Omental fat pad (tissue), 4 donors: ENCODE measurements at places on chromosomes 4 and X.

DNA sequence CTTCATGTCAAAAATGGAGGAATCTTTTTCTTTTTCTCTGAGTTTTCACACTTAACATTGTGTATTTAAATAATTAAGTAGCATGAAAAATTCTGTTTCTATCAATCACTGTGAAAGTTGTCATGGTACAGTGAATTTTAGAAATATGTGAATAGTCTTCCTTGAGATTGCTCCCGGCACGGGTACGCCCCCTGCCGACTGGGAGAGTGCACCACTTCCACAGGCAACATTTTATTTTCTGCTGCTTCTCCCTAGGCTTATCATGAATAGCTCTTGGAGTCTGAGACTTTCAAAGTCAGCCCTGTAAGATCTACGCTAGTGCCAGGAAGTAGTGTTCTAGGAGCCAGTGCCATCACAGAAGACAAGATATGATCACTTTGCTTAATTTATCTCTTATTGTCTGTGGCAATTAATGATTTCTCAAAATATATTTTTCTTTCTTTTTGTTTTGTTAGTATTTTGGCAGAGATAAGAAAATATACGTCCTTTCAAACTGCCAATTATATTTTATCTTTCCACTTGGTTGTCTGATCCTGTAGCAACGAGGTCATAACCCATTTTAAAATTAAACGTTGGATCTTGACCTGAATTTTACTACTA lies 763.8 kb upstream of the AADAT start:
- no peak for DNase-seq

DNA sequence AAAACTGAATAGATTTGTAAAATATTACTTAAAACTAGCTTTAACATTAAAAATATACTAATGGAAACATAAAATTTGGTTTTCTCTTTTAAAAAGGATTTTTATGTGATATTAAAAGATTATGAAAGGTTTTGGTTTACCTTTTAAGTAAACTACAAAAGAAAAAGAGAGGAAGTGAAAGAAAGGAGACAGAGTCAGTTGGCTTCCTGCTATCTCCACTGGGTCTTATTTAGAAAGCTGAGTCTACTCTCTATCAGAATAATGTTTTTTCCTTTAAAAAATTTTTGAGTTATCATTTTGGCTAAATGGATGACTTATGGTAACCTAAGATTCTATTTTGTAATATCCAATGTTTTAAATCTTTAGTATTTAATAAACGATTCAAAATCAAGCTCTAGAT lies 21.6 kb upstream of the ATP8A1 start:
- no peak for DNase-seq

DNA sequence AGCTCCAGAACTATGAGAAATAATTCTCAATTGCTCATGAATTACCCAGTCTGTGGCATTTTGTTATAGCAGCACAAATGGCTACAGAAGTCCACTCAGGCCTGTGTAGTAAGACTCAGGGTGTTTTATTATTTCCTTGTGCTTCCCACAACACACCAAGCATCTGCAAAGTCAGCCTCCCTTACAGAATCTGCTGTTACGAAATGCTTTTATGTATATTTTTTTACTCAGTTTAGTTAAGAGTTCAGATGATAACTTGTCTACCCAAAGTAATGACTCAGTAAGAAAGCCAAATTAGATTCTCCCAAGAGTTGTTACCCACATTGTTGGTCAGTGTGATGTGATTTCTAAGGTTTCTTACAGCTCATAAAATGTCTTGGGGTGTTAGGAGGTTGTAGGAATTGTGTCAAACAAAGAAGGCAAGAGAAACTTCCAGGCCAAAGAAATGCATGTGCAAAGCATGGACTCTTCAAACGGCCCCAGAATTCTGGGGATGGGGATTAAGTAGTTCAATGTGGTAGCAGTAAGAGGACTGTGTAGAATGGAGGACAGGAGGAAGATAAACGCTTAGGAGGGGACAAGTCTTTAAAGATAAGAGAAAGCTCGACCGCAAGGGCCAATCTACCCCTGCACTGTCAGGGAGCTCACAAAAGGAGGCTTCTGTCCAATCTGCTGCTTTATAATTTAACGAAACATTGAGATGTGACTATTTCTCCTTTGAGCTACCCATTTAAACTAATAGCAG lies 35.4 kb upstream of the TMEM184C start:
- no peak for DNase-seq

GRCh38 chrX:17072301-17072700 lies 125.8 kb downstream of the REPS2 start:
- no peak for DNase-seq

DNA sequence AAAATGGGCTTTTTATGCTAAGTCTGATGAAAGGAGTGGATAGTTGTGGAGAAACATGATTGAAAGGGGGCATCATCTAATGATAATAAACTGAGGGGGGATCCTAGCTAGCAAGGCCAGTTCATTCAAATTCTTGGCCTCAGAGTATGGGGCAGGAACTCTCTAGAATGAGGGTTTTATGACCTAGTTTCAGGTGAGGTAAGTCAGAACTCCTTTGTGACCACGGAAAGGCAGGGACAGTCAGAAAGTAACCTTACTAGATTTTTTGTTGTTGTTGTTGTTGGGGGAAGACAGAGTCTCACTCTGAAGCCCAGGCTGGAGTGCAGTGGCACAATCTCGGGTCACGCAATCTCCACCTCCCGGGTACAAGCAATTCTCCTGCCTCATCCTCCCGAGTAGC lies 1.5 kb upstream of the PAQR3 start:
- no peak for DNase-seq

DNA sequence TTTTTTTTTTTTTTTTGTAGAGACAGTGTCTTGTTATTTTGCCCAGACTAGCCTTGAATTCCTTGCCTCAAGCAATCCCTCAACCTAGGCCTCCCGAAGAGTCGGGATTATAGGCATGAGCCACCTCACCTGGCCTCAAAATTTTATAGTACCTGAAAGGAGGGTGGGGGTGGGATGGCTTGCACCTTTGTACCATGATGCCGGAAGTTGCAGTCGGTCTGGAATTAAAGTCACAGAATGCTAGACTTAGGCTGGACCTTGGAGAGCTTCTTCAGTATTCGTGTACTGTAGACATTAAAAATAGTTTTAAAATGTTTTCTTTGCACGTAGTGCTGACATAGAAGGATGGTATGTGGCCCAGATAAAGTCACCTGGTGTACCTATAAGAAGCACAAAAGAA lies 280.9 kb downstream of the STIM2 start:
- no peak for DNase-seq

DNA sequence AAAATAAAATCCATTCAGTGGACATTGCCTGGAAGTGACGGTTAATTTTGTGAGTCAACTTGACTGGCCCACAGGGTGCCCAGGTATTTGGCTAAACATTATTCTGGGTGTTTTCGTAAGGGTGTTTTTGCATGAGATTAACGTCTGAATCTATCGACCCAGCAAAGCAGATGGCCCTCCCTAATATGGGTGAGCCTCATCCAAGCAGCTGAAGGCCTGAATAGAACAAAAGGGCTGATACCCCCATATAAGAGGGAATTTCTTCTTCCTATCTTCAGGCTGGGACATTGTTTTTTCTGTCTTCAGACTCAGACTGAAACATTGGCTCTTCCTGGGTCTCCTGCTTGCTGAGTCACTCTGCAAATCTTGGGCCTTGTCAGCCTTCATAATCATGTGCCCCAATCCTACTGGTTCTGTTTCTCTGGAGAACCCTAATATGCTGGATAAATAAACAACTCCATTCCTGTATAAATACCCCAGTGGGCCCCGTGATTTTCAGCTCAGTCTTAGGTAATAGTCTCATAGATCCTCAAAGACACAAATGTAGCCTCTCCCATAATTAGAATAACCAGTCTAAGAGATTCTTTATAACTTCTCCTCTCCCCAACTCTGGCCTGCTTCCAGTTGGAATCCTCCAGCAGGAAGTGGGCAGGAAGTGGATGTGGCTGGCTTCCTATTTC lies 33.1 kb upstream of the DDX3X start:
- DNase-seq: no peak

DNA sequence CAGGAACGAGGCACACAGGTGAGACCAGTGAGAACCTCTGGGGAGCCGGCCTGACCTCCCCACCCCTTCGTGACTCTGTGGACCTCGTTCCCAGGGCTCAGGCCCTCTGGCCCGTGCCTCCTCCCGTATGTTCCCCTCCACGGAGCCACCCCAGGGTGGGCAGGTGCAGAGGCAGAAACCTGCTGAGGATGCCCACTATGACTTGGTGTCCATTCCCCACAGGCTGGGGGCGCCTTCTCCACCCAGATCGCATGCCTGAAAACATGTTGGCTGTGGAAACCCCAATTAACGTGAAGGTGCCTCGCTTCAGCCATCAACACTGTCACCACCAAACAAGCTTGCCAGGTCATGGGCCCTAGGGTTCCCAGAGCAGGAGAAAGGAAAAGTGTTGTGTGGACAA lies 27.0 kb downstream of the BLOC1S4 start:
- DNase-seq: no peak

DNA sequence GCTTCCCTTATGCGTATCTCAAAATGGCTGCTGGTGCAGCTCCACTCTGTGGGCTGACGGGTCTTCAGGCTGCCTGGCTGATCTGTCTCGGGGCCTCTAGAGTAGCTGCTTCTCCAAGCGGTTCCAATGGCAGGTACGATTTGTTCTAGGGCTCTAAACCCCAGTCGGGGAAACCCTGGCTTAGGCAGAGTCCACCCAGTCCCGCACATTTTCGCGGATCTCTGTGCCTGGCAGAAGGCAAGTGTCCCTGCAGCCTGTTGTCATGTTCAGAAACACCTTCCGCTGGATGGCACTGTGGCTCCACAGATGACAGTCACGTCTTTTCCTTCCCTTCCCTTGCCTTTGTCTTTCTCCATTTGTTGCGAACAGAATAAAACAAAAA lies 54.4 kb downstream of the NBDY start:
- peak; percentile 49 for DNase-seq

- no peak for DNase-seq
Measured at GRCh38 chr4:156473151-156473550, 498.4 kb downstream of the PDGFC start.

DNA sequence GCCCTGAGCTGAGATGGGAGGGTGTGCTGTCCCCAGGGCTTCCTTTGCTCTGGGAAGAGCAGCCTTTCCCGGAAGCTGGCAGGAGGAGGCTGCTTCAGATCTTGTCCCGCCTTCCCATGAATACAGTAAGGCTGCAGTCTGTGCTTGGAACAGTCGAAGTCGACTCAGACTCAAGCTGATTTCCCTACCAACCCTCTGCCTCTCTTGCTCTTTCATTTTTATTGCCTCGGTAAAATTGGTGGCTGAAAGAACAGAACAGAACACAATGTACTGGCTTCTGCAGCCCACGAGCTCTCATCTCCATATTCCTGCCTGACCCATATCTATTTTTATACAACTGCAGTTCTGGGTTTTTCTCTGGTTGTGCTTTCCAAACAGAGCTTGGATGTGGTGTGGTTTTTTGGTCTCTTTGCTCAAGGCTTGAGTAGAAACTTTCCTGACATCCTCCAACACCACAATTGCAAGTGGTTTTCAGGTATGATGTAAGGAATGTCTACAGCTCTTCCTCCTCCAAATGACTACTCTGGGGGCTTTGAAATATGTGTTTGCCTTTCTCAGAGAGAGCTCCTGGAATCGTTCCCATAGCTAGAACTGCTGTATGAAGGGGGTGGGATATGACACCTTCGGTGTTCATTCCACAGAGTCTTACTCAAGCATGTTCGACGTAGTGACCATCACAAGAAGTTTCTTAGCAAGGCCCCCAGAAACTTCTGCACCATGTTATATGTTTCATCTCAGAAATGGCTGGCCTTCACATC lies 61.3 kb downstream of the ENPP6 start:
- no peak for DNase-seq

GRCh38 chr4:81213671-81214070 lies 1.4 kb downstream of the PRKG2 start:
- no peak for DNase-seq

GRCh38 chr4:148998719-148999118 lies 556.5 kb upstream of the NR3C2 start:
- no peak for DNase-seq

- no peak for DNase-seq
Measured at GRCh38 chr4:149145803-149146202, 669.8 kb downstream of the IQCM start.

DNA sequence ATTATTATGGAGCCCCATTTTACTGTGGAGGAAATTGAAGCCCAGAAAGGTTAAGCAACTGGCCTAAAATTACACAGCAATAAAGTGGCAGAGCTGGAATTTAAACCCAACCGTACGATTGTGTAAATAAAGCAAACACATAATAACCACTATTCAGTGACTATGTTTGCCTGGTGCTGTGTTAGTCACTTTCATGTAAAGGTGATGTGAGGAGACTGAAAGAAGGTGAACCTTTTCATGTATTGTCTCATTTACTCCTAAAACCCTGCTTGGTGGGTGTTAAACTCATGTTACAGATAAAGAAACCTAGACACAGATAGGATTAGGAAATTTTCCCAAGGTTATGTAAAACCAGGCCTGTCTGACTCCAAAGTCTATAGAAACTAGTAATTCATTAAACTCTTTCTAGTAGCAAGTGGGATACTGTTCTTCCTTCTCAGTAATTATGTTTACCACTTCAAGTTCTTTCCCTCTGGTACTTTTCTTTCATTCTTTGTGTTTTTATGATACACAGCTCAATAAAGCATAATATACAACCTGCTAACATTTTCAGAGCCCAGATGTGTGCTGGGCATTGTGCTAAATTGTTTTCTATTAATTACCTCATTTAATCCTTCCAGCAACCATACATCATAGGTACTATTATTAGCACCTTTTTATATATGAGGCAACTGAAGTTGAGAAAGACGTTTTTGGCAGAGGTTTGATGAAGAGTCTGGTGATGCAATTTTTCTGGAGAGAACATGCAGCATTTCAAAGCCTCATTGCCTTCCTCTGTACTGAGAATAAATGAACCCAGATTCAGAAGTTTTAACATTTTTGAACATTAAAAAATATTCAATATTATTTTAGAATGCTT lies 202.7 kb downstream of the SPRY1 start:
- no peak for DNase-seq

DNA sequence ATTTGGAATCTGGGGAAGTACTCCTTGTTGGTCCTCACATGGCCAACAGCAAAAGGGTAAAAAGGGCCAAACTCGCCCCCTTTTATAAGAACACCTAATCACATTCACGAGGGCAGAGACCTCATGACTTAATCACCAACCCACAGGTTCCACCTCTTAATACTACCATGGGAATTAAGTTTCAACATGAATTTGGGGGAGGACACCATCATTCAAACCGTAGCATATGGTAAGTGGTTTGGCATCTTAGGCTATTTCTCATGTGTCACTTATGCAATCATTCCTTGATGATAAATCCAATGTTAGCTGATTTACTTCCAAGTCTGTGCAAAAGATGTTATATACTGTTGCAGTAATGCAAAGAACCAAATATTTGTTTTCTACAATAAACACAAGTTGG lies 302.9 kb upstream of the FAM241A start:
- DNase-seq: no peak
